ENCODE measurements at places on chromosomes 12 and 14. TPM values are rescaled to one million over a fixed set of nuclear protein-coding genes. Genes with fewer than 3 reads are reported as not detected.
A peak's percentile ranks its signal among the peaks of the same experiment; 100 is the strongest.

DNA sequence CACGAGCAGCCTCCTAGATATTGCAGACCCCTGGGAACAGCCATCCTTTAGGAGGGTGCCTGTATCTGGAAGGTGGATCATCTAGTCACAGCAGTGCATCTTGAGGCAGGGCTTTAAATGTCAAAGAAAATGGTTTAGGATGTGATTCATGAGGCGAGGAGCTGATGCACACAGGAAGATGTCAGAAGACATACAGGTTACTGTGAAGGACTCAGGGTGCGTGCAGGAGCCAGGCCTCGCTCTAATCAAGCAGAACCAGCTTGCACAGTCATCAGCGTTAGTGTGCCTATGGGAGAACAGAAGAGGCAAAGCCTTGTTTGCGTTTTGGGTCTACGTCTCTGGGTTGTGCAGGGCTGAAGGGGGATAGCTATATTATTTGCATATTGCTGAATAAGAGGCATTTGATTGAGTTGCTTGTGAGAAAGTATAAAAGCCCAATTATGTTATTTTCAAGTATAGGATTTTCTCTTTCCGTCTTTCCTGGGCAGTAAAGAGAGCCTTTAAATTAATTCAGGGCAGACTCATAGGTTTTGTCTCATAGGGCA is 77.3 kb upstream of the RPH3A start:
- DNase-seq = no peak

GRCh38 chr14:90513161-90514014 is 116.6 kb downstream of the CALM1 start:
- no peak for DNase-seq

DNA sequence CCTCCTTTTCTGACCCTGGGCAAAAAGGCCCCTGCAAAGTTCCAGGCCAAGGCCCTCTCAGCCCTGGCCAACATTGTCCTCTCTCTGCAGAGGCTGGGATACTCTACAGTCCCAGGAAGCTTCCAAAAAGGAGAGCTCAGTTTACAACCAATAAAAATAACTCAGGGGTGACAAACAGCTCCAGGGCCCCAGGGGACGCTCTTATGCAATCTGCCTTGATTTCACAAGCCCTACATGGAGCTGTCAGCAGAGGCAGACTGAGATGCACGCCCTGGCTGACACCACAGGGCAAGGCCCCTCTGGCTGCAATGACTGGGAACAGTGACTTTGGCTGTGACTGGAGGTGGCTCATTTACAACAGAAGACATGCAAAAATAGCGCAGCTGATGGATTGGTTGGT is 129.0 kb upstream of the MED13L start:
- peak; percentile 68 for DNase-seq

- no peak for DNase-seq
These were observed 123.4 kb downstream of the CMAS start for GRCh38 chr12:22169376-22169775.

- DNase-seq = no peak
These were observed 72.1 kb upstream of the ST8SIA1 start for GRCh38 chr12:22406627-22407026.

DNA sequence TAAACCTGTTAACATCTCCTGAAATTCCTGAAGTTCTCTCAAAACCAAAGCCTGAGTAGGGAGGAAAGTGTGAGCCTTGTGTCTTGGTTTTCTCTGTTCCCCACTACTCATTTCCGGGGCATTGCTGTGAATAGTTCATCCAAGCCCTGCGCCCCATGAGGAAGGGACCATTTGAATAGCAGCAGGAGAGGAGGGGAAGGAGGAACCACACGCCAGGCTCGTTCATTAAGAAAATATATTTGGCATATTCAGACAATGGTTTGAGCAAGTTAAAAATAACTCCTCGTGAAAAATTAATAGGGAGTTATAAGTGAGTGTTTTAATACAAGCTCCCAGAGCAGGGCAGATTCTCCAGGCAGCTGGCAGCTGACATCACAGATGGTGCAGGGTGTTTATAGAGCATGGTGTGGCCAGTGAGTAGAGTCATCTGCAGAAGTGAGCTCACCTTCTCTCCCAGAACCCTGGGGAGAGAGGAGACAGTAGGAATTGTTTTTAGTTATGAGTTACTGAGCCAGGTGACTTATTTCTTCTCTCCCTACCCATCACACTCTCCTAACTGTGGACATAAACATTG is 29.5 kb upstream of the CISTR start:
- peak; percentile 47 for DNase-seq

DNA sequence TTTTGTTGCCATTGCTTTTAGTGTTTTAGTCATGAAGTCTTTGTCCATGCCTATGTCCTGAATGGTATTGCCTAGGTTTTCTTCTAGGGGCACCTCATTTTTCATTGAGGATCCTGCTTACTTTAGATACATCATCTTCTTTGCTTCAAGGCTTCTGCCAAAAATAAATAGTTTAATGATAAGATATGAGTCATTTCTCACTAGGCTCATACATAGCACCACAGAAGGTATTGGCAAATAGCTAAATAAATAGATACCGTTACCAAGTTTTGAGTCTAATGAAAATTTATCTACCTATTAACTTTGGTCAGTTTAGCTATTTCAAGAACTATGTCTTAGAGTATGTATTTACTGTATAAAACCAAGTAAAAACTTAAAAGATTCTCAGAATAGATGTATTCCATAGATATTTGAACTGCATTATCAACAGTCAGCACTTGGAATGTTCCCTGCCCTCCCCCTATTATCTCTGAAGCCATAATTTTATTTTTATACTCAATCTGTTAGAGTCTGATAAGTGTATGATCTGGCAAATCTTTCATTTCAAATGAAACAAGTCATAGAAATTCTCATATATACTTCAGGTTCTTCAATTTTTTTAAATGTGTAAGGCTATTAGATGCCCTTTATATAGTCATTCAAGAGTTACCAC is 310.2 kb downstream of the CCDC91 start:
- DNase-seq = no peak

DNA sequence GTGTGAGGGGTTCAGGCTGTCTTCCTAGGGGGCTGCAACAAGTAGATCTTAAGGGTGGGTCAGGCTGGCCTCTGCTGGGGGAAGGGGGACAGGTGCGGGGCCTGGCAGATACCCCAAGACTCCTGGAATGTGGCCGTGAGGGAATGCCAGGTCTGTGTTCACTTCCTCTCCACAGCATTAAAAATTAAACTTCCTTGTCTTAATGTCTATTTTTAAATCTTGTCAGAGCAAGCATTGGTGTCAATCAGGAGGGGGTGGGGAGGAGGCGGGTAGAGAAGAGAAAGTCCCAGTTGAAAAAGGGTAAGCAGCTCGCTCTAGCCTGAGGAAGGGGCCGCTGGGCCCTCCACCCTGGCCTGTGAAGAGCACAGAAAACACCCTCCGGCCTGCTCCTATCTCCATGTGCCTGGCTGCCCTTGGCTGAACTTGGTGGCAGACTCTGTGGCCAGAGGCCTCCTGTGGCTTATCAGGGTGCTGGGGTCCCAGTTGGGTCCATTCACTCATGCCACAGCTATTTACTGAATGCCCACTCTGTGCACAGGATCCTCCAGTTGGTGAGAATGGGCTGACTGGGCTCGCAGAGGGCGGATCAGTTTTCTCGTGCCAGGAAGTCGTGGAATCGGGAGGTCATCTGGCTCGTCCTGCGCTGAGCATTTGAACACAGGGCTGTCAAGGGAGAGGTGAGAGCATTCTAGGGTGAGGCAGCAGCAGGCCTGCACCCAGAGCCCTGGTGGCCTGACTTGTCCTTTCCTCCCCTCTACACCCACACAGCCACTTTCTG is 128.8 kb downstream of the TSPAN9 start:
- no peak for DNase-seq

DNA sequence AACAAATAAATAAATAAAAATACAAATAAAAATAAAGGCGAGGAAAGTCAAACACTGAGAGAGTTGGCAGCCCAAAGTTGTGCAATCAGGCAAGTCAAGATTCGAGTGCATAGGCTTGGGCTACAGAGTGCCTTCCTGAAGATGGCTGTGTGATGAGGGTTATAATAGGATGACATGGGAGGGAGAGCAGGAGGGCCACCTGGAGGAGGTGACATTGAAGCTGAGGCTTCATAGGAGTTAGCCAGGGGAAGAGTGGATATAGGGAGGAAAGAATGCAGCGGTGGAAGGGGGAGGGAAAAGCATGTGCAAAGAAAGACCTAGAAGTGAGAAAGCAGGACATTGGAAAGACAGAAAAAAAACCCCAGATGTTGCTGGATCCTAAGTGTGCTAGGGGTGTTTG is 53.1 kb downstream of the YEATS4 start:
- no peak for DNase-seq

DNA sequence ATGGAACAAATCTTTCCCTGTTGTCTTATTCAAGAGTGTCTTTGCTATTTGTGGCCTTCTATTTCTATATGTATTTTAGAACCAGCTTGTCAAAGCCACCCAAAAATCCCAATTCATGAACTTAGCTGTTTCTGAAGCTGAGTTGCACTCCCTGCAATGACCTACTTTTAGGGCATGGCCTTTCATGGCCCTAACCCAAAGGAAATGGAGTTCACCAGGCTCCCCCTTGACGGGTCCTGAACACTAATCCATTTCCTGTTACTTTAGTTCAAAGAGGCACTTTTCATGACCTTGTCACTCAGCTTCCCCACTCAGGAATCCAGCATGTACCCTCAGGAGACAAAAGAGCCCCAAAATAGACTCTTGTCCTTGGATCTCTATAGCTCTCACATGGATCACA is 7.6 kb downstream of the TMED8 start:
- no peak for DNase-seq

DNA sequence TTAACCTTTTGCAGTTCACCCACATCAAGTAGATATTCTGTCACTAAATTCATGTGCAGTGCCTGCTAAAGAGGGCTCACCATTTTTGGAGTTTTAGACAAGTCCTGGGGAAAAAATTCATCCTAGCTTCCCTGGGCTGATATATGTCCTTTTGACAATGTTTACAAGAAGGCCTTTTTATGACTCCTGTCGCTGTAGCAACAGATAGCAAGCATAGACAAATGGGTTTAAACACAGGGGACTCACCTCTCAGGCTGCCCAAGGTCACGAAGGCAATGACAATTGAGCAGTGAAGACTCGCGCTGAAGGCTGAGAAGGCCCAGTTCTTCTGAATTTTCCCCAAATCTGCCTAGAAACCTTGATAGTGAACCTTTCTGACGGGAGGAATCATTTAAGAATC is 150.7 kb upstream of the CPM start:
- no peak for DNase-seq

- DNase-seq = no peak
These were observed 786.8 kb downstream of the TMTC2 start for GRCh38 chr12:83473408-83474095.

- DNase-seq = no peak
These were observed 34.1 kb downstream of the IFT43 start for GRCh38 chr14:76019676-76020075.

The CCER1 gene
- not detected for total RNA-seq

The KLHL33 gene
- not detected for total RNA-seq

The DLGAP5 gene
- total RNA-seq = 27.6 TPM

The PRR4 gene
- not detected for total RNA-seq

The RND1 gene
- total RNA-seq = not detected
